T1000 (cell line): ENCODE measurements at places on chromosomes 7 and 10.

- no peak for DNase-seq
Observed at GRCh38 chr10:112184379-112184778, 814 bp upstream of the GPAM start.

DNA sequence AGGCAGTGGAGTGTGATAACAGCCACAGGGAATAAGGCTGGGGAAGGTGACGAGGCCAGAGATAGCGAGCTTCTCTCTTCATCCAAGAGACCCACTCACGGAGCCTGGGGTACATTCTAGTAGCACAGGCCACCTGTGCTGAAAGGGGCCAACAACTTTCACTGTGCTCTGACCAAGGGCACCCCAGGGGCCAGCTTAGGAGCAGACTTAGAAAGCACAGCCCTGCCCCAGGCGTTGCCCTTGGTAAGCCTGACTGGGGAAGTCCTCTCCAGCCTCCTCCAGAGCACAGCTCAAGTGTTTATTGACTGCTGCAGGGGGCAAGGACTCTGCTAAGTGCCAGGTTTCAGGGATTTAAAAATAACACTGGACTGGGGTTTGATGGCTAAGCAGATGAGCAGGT is 44.7 kb downstream of the EBF3 start:
- DNase-seq = no peak

DNA sequence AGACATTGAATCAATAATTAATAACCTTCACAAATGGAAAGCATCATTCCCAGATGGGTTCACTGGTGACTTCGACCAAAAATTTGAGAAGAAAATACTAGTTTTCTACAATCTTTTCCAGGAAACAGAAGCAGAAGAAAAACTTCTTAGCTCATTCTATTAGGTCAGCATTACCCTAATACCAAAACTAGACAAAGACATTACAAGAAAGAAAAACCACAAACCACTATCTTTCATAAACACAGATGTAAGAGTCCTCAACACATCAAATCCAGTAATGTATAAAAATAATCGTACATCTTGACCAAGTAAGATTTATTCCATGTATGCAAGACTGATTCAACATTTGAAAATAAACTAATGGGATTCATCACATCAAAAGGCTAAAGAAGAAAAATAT is 64.0 kb upstream of the CDK1 start:
- DNase-seq = no peak

DNA sequence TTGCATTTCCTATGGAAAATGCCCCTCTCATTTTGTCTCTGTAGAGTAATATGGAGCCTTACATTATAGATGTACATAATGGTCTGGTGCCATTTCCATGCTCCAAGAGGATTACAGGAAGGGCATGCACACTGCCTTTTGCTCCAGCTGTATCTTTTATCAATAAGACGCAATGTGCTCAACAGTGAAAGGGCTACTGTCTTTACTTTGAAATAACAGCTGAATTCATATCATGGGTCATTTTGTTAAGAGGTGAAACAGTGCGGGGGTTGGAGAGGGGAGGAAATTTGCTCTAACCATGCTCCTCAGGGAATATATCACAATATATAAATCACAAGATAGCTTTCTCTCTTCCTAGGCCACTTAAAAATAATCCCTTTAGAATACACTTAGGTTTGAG is 77.7 kb downstream of the ICA1 start:
- no peak for DNase-seq

DNA sequence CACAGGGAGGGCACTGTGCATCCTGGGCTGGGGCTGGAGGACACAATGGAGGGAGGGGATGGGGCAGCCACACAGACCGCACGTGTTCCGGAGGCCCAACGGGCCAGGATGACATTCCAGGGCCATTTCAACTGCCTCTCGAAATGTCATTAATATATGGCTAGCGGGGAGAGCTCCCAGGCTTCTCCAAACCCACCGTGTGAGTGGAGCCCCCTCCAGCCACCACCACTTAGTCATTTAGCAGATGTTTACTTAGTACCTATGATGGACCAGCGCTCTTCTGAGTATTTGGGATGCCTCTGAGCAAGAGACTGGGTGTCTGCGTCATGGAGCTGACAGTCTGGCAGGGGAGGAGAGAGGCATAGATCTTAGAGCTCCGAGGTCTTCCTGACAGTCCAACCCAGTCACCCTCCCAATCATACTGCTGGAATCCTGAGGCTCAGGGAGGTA is 107.3 kb downstream of the ZMIZ1 start:
- DNase-seq = peak; percentile 74

DNA sequence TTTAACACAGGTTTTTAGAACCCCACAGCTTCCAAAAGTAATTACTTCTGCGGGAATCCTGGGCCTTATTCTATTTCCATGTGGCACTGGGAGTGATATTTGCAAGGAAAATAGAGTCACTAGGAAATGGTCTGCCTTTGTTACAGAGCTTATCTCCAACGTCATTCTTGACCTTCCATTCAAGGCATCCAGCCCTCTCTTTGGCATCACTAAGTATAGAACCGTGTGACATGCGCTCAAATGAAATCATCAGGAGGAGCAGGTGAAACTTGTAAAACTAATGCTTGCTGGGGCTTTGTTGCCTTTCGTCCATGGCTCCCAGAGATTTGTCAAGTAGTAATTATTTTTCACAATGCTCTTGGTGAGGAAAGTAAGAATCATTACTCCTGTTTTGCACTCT is 73.4 kb downstream of the PAPSS2 start:
- DNase-seq = no peak

DNA sequence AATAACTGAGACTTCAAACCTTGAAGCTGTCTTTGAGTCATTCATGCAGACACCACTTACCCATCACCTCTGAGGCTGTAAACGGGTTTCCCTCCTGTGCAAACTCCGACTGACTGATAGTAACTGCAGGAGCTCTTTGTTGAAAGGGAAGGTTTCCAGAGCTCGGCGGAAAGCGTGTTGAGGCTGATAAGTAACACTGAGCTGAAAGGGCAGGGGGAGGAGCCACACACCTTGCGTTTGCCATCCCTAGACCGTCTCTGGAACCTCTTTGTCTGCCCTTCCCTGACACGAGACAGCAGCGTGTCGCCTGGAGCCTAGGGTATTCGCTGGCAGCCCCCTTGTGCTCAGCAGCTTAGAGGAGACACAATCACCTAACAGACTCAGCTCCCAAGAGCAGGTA is 134.0 kb downstream of the PAXIP1 start:
- DNase-seq = no peak

GRCh38 chr10:88858491-88858890 is 6.8 kb upstream of the ANKRD22 start:
- no peak for DNase-seq

DNA sequence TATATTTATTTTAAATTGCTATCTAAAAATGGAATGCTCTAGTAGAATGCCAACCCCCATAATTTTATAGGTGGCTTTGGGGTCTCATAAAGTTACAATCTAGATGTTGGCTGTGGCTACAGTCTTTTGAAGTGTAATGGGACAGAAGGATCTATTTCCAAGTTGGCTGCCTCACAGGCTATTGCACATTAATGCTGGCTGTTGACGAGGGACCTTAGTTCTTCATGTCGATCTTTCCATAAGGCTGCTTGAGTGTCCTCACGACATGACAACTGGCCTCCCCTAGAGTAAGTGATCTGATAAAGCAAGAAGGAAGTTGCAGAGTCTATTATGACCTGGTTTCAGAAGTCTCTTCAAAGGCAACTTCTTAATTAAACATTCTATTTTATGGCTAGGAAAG is 36.3 kb downstream of the WDR11 start:
- DNase-seq = no peak

- DNase-seq = no peak
Observed at GRCh38 chr7:140639366-140640053, 1.1 kb downstream of the DENND2A start.

DNA sequence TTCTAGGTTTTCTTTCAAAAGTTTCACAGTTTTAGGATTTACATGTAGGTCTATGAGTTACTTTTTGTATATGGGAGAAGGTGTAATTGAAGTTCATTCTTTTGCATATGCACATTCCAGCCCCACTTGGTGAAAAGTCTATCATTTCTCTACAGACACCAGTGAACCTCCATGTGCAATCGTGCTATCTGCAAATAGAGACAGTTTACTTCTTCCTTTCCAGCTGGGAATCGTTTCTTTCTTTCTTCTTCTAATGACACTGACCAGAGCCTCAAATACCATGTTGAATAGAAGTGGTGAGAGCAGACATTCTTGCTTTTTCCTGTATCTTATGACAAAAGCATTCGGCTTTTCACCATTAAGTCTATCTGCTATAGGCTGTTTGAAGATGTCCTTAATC is 122.7 kb downstream of the ARHGAP22 start:
- no peak for DNase-seq

- no peak for DNase-seq
Observed at GRCh38 chr7:111098011-111098925, 7.3 kb downstream of the LRRN3 start.

- no peak for DNase-seq
Observed at GRCh38 chr7:33433357-33433756, 304.0 kb downstream of the BBS9 start.

- no peak for DNase-seq
Observed at GRCh38 chr10:131860806-131861440, 39.9 kb upstream of the PPP2R2D start.

DNA sequence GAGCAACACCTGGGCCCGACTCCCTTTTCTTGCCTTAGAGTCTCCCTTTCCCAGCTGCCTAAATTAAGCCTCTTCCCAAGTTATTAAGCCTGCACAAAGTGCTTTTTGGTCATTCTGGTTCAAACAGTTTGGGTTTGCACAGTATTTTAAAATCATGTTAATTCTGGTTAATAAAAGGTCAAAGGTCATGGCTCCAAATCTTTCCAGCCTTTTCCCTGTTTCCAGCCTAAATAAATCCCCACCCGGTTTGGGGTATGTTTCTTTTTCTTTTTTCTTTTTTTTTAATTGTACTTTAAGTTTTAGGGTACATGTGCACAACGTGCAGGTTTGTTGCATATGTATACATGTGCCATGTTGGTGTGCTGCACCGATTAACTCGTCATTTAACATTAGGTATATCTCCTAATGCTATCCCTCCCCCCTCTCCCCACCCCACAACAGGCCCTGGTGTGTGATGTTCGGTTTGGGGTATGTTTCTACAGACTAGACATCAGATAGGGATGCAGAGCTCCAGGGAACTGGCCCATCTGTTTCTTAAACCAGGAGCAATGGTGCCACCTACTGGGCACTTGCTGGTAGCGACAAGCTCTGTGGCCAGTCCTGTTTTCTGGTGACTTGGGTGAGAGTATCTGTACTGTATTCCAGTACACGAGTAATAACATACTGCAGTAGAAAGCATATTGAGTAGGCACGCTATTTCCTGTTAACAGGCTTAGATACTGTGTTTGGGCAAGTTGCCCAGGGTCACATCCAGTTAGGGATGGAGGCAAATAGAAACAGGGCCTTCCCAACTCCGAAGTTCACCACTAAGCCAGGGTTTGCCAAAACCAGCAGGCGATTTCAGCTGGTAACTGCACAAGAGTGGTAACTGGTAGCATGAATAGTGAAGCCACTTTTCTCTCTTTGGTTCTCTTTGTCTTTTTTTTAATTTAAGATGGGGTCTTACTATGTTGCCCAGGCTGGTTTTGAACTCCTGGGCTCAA is 60.6 kb upstream of the TRIM8 start:
- peak; percentile 74 for DNase-seq
